Stimulated activated CD8-positive, alpha-beta memory T cell treated with anti-CD3 and anti-CD28 coated beads, Interleukin-2, amount 100 ng/mL, for 1 hour (primary cell): ENCODE measurements at places on chromosomes 5 and 9.

DNA sequence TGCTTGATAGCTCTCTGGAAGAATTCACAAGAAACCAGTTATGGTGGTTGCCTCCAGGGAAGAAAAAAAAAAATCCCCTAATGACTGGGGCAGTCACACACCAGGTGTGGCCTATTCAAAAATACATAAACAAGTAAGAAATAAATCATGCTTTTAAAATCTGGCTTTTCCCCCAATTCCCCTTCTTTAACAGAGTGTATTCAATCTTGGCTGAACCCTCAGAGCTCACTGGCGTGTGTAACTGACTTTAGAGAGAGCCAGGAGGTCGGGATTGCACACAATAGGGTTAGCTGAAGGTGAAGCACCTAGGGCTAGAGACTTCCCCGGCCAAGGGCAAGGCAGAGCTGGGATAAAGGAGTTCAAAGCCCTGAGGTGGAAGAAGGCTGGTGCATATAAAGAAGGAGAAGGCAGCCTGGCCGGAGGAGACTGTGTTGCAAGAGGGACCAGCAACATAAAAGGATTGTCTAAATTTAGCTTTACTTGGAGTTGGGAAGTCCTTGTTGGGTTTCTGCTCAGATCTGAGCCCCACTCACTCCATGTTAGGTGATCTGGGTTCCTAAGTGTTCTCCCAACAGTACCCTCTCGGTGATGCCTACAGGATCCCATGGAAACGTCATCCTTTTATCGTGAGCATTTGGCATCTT lies 19.7 kb downstream of the FNBP1 start:
- DNase-seq = no peak

GRCh38 chr5:137264573-137264972 lies 234.6 kb downstream of the SPOCK1 start:
- DNase-seq = no peak

- no peak for DNase-seq
These were observed 61.6 kb upstream of the DAB2 start for GRCh38 chr5:39486361-39486760.

DNA sequence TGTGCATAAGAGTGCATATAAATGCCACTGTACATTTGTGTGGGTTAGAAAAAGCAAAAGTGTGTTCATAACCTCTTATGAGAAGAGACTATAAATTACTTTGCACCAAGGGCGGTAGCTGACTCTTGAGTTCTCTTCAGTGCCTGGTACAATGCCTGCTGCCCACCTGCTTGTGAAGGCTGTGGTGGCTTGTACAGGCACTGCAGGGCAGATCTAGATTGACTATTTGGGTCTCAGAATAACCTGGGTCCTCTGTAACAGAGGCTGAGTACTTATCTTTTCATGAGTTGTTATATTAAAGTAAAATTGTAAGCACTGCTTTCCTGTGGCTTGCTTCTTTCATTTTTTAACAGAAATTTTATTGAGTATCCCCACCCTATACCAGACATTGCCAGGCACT lies 22.8 kb downstream of the LMNB1 start:
- DNase-seq = no peak

DNA sequence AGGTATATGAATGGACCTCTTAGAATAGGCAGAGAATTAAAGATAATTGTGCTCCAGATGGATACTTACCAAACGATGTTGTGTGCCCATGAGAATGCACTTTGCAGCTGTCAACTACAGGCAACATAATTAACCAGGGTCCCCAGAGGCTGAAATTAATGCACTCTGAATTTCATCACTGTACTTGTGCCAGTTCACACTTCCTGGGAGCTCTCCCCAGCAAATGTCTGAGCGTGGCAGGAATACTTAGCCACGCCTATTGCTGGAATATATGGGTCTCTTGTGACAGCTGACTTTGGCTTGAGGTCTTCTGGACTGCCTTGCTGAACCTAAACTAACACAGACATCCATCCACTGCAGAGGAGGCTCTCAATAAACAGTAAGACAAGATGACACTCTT lies 11.9 kb upstream of the C1QTNF2 start:
- DNase-seq = no peak

GRCh38 chr9:68721666-68722330 lies 16.8 kb downstream of the PIP5K1B start:
- DNase-seq = no peak

DNA sequence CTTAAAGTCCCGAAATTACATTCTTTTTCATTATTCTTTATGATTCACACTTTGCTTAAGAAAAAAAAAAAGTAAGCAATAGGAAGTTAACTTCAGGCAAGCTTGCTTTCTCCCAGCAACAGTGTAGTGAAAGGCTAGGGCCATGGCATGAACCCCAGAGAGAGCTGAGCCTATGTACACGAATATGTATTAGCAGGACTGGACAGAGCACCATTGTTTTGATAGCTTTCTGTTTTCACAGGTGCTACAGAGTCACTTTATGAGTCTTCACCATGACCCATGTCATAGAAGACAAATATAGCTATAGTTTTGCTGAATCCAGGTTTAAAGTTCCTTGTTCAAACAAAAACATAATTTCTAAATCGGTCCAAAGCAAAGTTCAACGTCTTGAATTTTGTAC lies 199.2 kb downstream of the ADAMTSL1 start:
- DNase-seq = no peak

DNA sequence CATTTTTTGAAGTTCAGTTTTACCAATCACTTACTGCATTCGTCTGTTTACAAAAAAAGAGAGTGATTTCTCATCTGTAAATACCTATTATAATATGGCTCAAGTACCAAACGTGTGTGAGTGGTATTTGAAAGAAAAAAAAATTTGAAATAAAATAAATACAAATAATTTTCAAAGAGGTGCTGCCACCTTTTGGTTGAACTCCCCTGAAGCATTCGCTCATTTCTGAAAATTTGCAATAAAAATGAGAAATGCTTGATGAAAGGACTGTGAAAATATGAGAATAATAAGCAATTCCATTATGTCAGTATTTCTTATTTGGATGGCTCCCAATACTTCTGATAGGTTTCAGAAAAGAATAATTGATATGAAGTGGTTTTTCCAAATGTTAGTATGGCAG lies 409.9 kb downstream of the CTNND2 start:
- DNase-seq = no peak
